Occipital lobe (tissue), 3 donors: ENCODE measurements at places on chromosomes 3 and 15. TPM values are rescaled to one million over a fixed set of nuclear protein-coding genes. Genes with fewer than 3 reads are reported as not detected.
A peak's percentile ranks its signal among the peaks of the same experiment; 100 is the strongest.

- no peak for DNase-seq
Measured at GRCh38 chr15:76517910-76518309, 181.3 kb downstream of the ISL2 start.

- no peak for DNase-seq
Measured at GRCh38 chr3:31848911-31849310, 132.2 kb downstream of the OSBPL10 start.

GRCh38 chr15:53807501-53807900 is 48.0 kb upstream of the WDR72 start:
- DNase-seq = no peak

GRCh38 chr3:120661106-120661905 is 20.7 kb downstream of the HGD start:
- no peak for DNase-seq

- DNase-seq = no peak
Measured at GRCh38 chr3:79597709-79598108, 170.1 kb downstream of the ROBO1 start.

The DLL4 gene
- total RNA-seq = 4.8 TPM

GRCh38 chr3:195013411-195014361 is 257.3 kb downstream of the XXYLT1 start:
- no peak for DNase-seq

DNA sequence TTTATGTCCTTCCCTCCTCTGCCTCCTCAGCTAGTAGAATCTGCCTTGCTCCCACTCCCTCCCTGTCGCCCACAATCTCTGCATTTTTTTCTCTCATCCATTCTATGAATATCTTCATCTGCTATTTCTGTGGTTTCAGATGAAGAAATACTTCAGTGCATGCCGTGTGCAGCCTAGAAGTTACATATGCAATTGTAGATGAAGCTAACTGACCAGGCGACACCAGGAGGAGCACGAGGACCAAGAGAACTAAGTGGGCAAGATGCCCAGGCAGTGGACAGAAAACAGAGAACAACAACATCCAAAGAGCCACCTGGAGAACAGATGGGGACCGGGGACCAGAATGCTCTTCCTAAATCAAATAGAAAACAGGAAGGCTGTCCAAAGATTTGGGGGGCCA is 121.4 kb upstream of the ATP11B start:
- DNase-seq = peak; percentile 31

The CKMT1B gene
- 6.7 TPM for total RNA-seq

The LRRK1 gene
- total RNA-seq = 1.4 TPM

GRCh38 chr3:179177611-179178010 is 29.5 kb downstream of the PIK3CA start:
- no peak for DNase-seq

DNA sequence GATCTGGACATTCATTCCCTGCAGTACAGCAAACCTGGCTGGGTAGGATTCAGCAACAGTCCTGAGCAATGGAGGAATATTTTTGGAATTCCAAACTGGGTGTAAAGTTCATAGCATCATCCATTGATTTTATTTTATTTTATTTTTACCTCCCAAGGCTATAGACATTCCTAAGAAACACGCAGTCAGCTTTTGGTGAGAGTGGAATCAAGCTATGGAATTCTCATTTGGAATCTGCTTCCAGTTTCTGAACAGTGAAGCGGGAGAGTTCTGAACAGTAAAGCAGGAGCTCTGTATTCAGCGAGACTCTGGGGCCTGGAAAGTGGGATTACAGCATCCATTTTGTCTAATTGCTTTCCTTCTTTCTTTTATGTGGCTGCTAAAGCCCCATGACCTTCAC is 1.4 kb upstream of the PDZRN3 start:
- no peak for DNase-seq

The MAN2C1 gene
- total RNA-seq = 70.3 TPM

The UROC1 gene
- not detected for total RNA-seq

GRCh38 chr3:88038566-88038965 is 20.2 kb downstream of the CGGBP1 start:
- DNase-seq = no peak

- no peak for DNase-seq
Measured at GRCh38 chr3:116980099-116980498, 270.5 kb downstream of the TUSC7 start.

DNA sequence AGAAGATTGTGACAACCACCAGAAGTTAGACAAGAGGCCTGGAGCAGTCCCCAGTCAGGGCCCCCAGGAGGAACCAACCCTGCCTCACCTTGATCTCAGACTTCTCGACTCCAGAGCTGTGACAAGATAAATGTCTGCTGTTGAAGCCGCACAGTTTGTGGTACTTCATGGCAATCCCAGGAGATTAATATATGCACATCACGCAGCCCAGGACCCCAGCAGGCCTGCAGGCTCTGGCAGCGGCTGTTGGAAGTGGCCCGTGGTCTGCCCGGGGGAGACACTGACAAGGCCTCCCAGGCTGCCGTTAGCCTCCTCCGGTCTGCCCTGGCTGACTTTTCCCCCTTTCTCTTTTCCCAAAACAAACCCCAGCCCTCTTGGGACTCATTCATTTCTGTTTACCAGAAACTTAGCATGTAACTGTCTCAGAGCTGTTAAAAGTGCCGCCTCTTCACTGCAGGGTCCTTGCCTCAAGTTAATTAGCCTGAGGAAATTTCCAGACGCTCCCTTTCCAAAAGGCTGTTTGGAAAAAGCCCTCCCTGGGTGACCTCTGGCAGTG is 183.5 kb upstream of the LYSMD4 start:
- no peak for DNase-seq

DNA sequence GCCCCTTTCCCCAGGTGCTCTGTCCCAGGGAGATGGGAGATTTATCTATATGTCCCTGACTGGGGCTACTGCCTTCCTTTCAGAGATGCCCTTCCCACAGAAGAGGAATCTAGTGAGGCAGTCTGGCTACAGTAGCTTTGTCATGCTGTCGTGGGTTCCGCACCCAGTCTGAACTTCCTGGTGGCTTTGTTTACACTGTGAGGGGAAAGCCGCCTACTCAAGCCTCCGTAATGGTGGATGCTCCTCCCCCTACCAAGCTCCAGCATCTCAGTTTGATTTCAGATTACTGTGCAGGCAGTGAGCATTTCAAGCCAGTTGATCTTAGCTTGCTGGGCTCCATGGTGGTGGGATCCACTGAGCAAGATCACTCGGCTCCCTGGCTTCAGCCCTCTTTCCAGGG is 35.4 kb upstream of the SLC7A14 start:
- DNase-seq = no peak

DNA sequence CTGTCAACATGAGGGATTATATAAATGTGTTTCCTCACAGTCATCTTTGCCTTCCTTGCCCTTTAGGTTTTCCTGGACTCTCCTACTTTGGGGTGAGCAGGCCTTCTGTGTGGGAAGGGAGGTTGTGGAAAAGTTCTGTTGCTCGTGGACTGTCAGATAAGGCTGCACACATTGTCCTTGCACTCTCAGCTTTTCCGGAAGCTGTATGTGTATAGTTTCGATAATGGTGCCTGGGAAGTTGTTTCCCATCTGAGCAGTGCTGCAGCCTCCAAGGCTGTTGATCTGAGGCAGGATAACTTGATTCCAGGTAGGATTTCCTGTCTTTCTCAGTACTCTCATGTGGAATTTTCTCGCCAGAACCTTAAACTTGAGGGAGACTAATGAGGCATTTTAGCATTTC is 297.8 kb upstream of the AZI2 start:
- no peak for DNase-seq

The AHSG gene
- 0.47 TPM for total RNA-seq

DNA sequence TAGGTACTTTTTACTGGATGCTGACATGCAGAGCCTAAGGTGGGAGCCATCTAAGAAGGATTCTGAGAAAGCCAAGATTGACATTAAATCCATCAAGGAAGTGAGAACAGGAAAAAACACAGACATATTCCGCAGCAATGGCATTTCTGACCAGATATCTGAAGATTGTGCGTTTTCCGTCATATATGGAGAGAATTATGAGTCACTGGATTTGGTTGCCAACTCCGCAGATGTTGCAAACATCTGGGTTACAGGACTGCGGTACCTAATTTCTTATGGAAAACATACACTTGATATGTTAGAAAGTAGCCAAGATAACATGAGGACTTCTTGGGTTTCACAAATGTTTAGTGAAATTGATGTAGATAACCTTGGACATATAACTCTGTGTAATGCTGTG is 125.1 kb downstream of the PLCL2 start:
- DNase-seq = no peak

DNA sequence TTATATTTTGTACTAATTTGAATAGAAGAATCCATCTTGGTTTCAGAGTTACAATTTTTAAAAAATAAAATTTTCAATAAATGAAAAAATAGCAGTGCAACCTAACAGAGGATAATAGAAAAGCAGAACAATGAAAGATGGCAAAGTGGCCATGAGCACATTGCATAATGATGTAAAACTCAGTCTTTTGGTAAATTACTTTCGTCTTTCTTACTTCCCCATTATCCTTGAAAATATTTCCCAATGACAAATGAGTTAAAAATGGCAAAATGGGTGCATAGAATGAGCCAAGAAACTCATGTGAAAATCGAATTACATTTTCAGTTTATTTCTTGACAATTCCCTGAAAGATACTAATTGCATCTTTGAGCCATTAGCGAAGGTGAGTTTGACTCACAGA is 236.4 kb downstream of the CDIN1 start:
- DNase-seq = no peak

The PLA2G4B gene
- 2.5 TPM for total RNA-seq

The RYK gene
- total RNA-seq = 136 TPM

The EAF1 gene
- 30.7 TPM for total RNA-seq

DNA sequence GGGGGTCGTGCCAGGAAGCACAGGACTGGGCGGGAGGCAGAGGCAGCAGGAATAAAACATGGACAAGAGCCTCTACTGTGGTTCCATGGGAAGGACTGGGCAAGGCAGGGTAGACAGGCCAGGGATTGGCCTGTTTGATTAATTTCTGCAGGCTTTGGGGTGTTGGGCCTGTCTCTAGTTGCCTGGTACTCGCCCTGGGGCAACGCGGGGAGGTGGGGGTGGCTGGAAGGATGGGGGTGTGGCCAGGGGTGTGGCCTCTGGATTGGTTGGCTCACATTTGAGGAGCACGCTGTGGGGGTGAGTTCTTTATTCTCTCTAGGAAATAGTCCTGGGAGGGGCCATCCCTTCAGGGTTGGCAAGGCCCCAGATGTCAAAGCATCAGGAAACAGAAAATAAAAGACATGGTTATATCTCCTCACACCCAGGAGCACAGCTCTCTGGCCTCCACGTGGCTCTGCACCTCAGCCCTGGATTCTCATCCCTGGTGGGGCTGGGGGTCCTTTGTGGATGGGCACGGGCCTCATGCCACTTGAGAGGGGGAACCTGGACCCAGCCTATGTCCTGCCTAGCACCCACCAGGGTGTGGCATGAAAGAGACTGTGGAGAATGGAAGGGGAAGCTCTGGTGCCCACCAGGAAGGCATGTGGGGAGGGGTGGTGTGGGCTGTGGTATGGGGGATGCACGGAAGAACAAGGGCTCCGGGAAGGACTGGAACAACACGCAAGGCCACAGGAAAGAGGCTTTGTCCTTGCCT is 223.0 kb upstream of the LYSMD4 start:
- DNase-seq = no peak

DNA sequence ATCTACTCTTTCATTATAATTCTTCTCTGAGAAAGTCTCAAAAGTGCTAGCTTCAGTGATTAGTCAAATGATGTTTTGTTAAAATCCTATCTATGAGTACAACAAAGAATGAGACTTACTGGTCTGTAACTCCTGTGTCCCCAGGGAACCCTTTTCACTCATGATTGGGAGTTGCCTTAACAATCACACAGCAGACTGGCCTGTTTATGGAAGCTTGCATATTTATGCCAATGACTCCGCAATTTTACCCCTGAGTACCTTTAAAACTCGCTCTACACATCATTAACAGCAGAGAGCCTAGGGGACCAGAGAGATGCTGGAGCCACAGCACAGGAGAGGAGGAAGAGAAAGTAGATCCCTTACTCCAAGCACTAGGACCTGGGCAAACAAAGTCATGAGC is 628.1 kb downstream of the IGSF11 start:
- DNase-seq = no peak

GRCh38 chr3:159560214-159560979 is 428.2 kb upstream of the IL12A start:
- DNase-seq = no peak

DNA sequence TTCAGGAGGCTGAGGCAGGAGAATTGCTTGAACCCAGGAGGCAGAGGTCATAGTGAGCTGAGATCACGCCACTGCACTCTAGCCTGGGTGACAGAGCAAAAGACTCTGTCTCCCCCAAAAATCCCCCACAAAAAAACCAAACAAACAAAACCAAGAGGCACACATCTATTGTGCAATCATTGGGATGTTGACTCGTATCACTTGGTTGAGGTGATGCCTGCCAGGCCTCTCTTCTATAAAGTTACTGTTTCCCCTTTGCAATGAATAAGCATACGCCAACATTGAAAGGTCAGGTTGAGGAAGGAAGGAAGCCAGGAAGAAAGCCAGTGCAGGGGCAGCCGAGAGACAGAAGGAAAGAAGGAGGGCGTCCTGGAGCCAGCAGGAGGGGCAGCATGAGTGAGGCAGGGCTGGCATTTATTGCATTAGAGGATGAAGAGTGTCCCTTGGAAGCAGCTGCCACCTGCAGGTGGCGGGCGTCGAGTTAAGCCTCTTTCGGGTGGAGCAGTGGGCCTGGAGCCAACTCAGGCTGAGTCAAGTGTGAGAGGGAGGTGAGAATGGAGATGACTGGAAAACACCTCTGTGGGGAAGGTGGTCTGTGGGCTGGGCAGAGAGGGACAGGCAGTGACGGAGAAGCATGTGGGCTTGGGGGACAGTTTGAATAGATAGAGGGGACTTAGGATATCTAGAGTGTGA is 8.3 kb upstream of the CSPG4 start:
- no peak for DNase-seq
